ENCODE measurements at places on chromosomes 7 and 10.

GRCh38 chr10:119705434-119705831 is 20.4 kb upstream of the INPP5F start:
- DNase-seq = no peak

- no peak for DNase-seq
Observed at GRCh38 chr7:66503036-66503370, 125.7 kb upstream of the KCTD7 start.

DNA sequence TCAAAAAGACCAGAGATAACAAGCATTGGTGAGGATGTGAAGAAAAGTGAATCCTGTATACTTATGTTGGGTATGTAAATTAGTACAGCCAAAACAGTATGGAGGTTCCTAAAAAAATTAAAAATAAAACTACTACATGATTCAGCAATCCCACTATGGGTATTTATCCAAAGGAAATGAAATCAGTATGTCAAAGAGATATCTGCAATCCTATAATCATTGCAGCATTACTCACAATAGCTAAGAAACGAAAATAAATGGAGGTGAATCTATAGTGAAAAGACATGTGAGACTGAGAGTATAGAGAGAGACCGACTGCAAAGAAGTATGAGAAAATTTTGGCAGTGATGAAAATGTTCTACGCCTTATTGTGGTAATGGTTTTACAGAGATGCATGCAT is 139.2 kb upstream of the TMEM168 start:
- no peak for DNase-seq

- no peak for DNase-seq
Observed at GRCh38 chr10:110609605-110610004, 34.5 kb upstream of the RBM20 start.

DNA sequence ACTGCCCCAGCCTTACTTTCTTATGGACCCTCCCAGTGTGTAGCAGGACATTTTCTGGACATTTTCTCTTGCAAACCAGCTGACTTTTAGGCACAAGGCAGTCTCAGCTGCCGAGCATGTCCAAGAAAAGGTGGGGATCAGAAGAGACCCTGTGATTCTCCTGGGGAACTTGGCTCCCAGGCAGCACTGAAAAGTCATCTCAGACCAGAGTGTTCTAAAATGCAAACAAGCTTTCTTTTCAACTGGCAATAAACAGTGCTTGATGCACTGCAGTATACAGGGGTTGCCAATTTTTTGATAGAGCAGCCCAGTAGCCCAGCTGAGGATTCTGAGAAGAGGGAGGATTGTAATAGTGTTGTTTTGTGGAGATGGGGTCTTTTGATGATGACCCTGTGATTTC is 168.0 kb upstream of the PHYHIPL start:
- DNase-seq = no peak

GRCh38 chr10:36141856-36142560 is 499.9 kb upstream of the FZD8 start:
- no peak for DNase-seq

- no peak for DNase-seq
Observed at GRCh38 chr10:132591166-132591971, 53.8 kb downstream of the INPP5A start.

DNA sequence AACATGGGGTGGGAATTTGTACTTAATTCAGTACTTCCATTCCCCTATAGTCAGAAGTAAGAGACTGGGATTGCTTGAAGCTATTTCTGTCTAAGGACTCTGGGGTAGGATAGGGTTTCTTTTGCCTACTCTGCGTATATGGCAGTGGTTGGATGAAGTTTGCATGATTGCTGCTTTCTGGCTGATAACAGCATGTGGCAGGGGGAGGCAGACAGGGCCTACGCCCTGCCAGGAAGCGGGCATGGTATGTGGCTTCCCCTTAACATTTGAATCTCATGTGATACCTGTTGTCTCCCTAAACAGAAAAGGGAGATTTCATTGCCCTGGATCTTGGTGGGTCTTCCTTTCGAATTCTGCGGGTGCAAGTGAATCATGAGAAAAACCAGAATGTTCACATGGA is 57.1 kb downstream of the TACR2 start:
- DNase-seq = no peak
